ENCODE measurements at places on chromosomes 13 and 19. TPM values are rescaled to one million over a fixed set of nuclear protein-coding genes. Genes with fewer than 3 reads are reported as not detected.

C1QTNF9B gene
- not detected for total RNA-seq

PLK5 gene
- total RNA-seq, result not detected

NUCB1 gene
- total RNA-seq, result 333 TPM

CEACAM16 gene
- total RNA-seq, result not detected

DAND5 gene
- total RNA-seq, result 0.09 TPM

PABPC3 gene
- total RNA-seq, result 0.14 TPM

PSG3 gene
- not detected for total RNA-seq

COMP gene
- not detected for total RNA-seq

ZNF816 gene
- 9.0 TPM for total RNA-seq

PLA2G4C gene
- 28.4 TPM for total RNA-seq

INSR gene
- 76.2 TPM for total RNA-seq

ATP8B3 gene
- 1.2 TPM for total RNA-seq

IL27RA gene
- total RNA-seq, result 4.5 TPM

ZNF649 gene
- total RNA-seq, result 9.2 TPM

MEIOSIN gene
- not detected for total RNA-seq

KASH5 gene
- total RNA-seq, result not detected

NLRP9 gene
- total RNA-seq, result not detected

ZNF136 gene
- total RNA-seq, result 5.1 TPM

ITGBL1 gene
- total RNA-seq, result 16.3 TPM

GJB2 gene
- total RNA-seq, result 0.05 TPM

TMEM145 gene
- total RNA-seq, result not detected

ADPRHL1 gene
- 1.7 TPM for total RNA-seq

ZNF835 gene
- 0.65 TPM for total RNA-seq

PDE4C gene
- 0.28 TPM for total RNA-seq

TNFRSF19 gene
- 0.17 TPM for total RNA-seq

APOC4 gene
- not detected for total RNA-seq

FUT3 gene
- not detected for total RNA-seq

METTL21C gene
- not detected for total RNA-seq

VSTM2B gene
- total RNA-seq, result not detected

NRTN gene
- 0.85 TPM for total RNA-seq

POLD1 gene
- 40.8 TPM for total RNA-seq

C2CD4C gene
- total RNA-seq, result 5.9 TPM

COX7A1 gene
- 7.1 TPM for total RNA-seq

GARIN5A gene
- 0.17 TPM for total RNA-seq

KCTD12 gene
- 395 TPM for total RNA-seq

CYP4F2 gene
- total RNA-seq, result not detected

CAPS gene
- 2.6 TPM for total RNA-seq

GJB6 gene
- not detected for total RNA-seq

CEACAM3 gene
- not detected for total RNA-seq

MEF2B gene
- not detected for total RNA-seq

SLC7A10 gene
- total RNA-seq, result 0.17 TPM

ZNF284 gene
- 2.4 TPM for total RNA-seq

SIRT6 gene
- 23.1 TPM for total RNA-seq

KCTD15 gene
- 61.8 TPM for total RNA-seq

LMTK3 gene
- total RNA-seq, result 0.14 TPM

SIRT2 gene
- total RNA-seq, result 122 TPM

ZNF492 gene
- total RNA-seq, result 1.1 TPM

FNDC3A gene
- 63.9 TPM for total RNA-seq

ZNF578 gene
- total RNA-seq, result 2.9 TPM

CD22 gene
- 0.34 TPM for total RNA-seq

KLK2 gene
- total RNA-seq, result 0.14 TPM

TINCR gene
- under 0.01 TPM for total RNA-seq

ICAM5 gene
- total RNA-seq, result 0.09 TPM

CYP4F11 gene
- not detected for total RNA-seq

CEACAM7 gene
- total RNA-seq, result 0.17 TPM

MOB3A gene
- 26.4 TPM for total RNA-seq

ZNF382 gene
- total RNA-seq, result 5.9 TPM

UPK1A gene
- total RNA-seq, result not detected

GPC6 gene
- 0.17 TPM for total RNA-seq

Measured in dermis blood vessel endothelial cell (primary cell).